ENCODE measurements at places on chromosomes 13 and 19.

DNA sequence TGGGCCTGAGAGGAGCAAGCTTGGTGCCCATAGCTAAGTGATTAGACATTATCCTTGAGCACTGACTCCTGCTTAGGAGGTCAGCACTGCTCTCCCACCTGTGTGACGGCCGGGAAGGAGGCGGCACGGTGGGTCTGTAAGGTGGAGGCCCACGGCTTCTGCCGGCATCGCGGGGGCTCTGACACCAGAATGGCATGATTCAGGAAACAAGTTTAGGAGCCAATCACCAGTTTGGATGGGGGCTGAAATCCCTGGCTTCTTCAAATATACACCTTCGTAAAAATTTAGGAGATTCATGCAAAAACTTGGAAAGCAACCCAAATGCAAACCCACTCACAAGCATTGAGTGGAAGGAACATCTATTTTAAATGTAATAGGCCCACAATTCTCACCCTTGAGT, 307.3 kb upstream of the TSHZ3 start:
- DNase-seq, result no peak

DNA sequence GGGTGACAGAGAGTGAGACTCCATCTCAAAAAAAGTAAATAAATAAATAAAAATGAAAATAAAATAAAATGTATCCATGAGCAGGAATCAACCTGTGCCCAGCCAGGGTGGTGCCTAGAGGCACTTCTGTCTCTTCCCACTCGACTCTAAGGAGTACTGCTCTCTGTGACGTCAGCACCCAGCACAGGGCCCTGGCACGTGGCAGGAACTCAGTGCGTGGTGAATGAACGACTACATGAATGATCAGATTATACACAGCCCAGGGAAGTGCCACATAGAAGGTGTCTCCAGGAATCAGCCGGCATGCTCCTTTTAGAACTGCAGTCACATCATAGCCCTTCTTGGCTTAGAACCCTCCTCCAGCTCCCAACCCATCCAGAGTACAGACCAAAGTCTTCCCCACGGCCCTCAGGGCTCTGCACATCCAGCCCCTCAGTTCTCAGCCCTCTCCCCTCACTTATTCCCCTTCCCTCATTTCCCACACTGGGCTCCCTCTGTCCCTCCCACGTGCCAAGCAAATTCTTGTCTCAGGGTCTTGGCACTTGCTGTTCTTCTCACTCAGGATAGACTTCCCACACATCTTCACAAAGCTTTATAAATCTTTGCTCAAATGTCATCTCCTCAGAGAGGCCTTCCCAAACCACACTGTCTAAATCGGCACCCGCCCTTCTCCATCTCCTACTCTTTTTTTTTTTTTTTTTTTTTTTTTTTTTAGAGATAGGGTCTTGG, 4.2 kb downstream of the CLIP3 start:
- DNase-seq, result no peak

DNA sequence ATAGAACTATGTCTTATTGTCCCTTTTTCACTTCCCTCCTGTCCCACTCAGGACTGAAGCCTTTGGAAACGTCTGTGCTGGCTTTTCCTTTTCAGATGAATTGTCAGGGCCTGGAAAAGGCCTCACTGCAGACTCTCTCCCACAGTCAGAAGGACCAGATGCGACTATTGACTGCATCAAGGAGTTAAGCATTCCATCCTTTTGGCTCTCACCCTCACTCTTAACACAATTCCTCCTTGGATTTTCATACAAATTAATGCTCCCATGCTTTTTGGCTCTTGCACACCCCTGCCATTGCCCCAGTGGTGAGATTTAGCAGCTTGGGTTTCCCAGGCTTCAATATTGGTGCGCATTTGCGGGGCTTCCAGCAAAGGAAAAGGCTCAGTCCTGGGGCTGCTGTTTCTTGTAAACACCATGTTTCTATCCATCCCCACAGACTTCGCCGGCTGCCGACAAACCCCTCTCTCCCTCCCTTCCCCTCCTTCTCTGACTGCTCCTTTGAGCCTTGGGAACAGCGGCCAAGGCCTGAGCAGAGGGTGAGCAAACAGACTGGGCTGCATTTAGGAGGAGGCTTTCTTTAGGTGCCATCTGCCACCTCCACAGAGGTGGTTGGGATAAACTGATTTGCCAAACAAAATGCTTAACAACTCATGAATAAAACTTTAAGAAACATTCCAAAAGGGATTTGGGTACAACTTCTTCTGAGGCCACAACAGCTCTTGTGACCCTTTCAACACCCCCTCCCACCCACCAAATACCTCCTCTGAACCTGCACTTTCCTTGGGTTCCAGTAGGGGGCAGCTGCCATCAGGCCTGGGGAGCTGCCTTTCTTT, 48.6 kb upstream of the PCDH8 start:
- no peak for DNase-seq

GRCh38 chr13:100484702-100485101, 103.9 kb downstream of the GGACT start:
- no peak for DNase-seq

DNA sequence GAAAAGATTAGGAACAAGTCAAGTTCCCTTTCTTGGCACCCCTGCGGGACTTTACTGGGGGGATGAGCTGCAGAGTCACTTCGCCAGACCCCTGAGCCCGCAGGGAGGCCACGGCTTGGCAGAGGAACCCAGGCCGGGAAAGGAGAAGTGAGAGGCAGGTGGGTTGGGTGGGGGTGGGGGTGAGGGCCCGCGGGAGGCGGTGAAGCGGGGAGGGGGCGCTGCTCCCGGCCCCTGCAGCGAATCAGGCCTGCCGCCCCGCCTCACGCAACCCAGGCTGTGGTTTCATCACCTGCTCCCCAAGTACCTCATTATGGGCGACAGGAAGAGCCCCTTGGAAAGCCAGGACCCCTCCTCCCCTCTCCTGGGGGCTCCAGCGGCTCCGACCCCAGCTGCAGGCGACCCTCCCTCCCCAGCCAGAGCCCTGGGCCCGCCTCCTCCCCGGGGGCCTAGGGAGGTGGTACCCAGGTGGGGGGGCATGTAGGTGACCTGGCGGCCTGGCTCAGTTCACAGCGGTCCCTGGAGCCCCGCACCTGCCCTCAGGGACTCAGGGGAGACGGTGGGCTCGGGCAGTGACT, 9.5 kb downstream of the MEF2B start:
- no peak for DNase-seq

GRCh38 chr19:4477034-4477801, 5.1 kb downstream of the HDGFL2 start:
- no peak for DNase-seq

GRCh38 chr19:34351382-34351826, 13.6 kb upstream of the GPI start:
- no peak for DNase-seq

DNA sequence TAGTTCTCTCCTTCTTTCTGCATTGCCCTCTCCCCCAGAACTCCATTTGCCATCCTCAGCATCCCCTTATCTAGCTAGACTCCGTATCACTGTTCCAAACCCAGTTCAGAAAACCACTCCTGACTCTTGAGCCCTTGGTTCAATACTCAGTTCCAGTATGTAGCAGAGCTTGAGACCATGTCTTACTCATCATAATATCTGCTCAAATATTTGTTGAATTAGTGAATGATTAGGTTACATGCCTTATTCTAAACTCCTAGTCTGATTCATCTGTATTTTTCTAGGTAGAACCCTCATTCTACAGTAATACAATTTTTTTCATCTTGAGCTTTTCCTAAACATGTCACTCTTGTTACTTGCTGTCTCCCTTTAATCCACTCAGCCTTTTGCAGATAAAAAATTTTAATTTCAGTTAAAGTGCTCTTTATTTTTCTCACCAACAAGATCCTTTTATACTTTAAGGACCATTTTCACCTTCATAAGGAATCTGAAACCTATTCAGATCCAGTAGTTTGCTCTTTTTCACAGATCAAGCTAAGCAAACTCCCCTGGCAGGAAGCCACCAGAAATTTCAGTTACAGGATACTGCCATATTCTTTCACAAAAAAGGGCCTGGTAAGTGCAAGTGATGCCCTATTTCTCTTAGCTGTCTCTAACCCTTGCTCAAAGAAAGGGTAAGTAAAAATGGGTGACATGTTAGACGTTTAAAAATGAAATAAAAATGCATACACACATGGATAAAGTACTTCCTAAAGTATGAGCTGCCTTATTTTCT, 23.1 kb upstream of the INTS6 start:
- DNase-seq, result no peak

- no peak for DNase-seq
Measured at GRCh38 chr13:101190337-101190736, 226.0 kb downstream of the NALCN start.

GRCh38 chr19:7257148-7258040, 36.8 kb downstream of the INSR start:
- no peak for DNase-seq

DNA sequence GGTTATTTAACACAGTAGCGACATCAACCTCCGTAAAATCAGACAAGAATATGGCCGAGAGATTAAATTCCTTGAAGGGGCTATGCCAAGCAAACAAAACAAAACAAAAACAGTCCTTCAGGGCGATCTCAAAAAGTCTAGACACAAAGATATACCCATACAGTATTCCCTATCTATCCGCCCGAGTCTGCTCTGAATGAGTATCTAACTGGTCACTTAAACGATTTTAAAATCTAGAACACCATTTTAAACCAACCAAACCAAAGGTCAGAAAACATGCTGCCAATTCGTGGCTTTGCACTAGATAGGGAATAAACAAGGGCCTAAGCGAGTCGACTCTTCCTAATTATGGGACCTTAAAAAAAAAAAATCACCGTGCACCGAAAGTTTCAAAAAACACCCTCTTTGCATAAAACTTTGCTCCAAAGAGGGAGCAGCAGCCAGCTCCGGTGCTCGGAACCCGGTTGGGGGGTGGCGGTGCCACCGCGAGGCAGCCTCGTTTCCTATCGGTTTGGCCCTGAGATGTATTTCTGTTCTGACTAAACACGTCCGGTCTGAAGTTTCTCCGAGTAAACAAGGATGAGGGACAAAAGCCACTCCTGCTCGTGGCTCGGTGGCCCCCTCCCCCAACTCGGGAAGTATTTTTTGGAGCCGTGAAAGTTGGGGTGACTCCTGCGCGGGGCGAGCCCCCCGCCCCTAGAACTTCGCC, 1.8 kb downstream of the HMGB1 start:
- peak; percentile 53 for DNase-seq

GRCh38 chr13:58048670-58049069, 417.1 kb downstream of the PCDH17 start:
- no peak for DNase-seq

DNA sequence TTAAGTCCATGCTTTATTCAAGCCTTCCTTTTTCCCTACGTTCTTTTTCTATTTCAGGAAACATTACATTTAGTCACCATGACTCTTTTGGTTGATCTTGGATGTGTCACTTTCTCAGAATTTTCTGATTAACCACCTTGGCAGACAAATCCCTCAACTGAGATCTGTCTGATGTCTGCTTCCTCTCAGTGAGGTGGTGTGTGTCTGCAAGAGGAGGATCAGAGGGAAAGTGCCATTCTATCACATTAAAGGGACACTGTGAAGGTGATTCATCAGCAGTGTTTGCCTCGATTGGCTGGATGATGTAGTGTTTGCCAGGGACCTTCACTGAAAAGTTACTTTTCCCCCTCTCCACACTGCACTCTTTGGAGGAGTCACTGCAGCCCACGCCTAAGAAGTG, 3.0 kb upstream of the CCNP start:
- no peak for DNase-seq

- DNase-seq, result peak; percentile 68
Measured at GRCh38 chr19:16771618-16772017, 52.0 kb downstream of the NWD1 start.

DNA sequence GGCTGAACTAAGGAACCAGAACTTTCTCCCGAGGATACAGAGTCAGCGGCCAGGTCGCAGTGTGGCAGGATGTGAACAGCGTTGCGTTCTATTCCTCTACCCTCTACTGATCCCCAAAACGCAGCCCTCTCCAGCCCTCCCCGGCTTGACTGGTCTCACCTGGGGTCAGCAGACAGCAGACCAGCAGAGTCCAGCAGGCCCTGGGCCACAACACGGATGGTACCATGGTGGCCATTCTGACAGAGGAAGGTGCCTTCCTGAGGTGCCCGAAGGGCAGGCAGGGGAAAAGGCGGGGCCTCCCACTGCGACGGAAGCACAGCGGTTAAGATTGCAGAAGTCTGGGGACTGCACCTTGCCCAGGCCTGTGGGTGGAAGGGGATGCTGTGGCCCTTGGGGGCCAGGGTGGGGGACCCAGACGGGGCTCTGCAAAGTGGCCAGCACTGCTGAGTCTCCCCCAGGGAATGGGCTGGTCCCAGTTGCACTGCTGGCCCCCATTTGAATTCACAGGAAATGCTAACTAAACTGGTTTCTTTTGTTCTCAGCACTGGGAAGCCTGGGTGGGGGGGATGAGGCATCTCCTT, at the start of gene ICAM3:
Gene ICAM3, minus strand, starts transcription at position 245 of the 581 bp plus-strand sequence. Its CDS starts 10 bp downstream, at position 235.
- no peak for DNase-seq

DNA sequence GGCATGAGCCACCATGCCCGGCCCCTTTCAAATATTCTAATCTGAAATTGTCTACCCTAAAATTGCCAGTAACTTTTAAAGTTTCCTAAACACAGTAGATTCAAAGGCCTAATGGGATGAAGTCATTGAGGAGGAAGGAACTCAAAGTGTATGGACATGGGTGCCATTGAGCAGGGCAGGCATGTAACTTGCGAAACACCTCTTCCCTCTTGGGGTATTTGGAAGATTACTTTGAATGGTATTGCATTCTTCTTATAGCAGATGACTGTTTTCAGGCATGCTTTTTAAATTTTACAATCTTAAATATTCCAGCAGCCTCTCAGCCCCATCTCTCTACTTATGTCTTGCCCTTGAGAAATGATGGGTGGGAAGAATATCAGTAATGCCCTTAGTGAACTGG, 21.0 kb downstream of the TM9SF2 start:
- DNase-seq, result no peak

DNA sequence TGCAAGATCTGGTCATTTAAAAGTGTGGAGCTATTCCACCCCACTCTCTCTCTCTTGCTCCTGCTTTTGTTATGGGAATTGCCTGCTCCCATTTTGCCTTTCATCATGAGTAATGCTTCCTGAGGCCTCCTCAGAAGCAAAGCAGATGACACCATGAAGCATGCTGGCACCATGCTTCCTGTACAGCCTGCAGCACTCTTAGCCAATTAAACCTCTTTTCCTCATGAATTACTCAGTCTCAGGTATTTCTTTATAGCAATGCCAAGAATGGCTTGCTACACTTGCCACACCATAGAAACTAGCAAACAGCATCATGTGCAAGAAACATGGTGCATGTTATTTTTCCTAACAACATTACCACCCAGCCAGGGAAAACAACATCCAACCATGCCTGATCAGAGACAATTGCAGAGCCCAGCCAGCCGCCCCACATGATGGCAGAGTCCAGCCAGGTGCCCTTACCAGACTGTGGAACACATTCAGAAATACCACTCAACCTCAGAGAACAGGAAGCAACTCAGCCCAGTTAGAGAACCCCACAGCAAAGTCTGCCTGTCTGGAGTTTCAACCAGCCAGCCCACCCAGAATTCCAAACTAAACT, 36.9 kb downstream of the SYDE1 start:
- DNase-seq, result peak; percentile 27

All from MG63 (cell line).